Brain (organoid and tissue), 16 donors: ENCODE measurements at places on chromosomes 5 and 9.

GRCh38 chr9:70682298-70682697 is 267.8 kb upstream of the KLF9 start:
- DNase-seq, result no peak

GRCh38 chr9:126481862-126482261 is 131.9 kb upstream of the LMX1B start:
- no peak for DNase-seq

GRCh38 chr5:107806705-107807104 is 136.0 kb upstream of the EFNA5 start:
- no peak for DNase-seq

GRCh38 chr9:93390953-93391515 is 60.5 kb upstream of the FAM120A start:
- DNase-seq, result no peak

DNA sequence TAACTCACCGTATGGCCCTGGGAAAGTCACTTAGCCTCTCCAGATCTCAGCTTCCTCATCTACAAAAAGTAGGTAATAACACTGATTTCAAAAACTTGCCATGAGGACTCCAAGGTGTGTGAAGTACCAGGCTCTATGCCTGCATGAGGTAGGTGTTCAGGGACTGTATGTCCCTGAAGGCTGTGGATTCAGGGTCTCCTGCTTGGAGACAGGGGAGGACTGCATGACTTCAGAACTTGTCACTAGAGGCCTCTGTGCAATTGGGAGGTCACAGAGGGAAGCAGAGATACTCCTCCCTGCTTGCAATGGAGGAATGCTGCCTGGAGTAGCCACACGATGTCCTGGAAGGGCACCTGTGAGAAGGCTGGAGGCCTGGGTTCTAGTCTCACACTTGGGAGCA is 2.2 kb downstream of the PDGFRB start:
- DNase-seq, result no peak

DNA sequence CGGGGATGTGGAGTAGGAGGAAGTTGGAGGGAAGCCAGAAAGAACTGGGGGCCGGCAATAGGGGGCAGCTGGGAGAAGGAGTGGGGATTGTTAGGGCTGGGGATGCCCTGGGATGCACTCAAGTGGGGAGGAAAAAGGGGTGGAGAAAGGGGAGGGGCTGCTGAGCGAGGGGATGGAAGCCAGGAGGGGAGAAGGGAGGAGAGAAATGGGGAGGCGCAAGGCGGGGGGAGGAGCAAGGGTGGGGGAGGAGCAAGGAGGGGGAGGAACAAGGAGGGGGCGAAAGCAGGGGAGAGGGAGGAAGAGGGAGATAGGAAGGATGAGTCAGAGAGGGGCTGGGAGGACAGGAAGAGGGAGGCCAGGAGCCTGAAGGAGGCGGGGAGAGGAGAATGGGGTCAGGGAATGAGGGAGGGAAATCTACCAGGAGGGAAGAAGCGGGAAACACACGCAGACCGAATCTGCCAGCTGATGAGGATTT is 1.6 kb downstream of the IRX4 start:
- no peak for DNase-seq

DNA sequence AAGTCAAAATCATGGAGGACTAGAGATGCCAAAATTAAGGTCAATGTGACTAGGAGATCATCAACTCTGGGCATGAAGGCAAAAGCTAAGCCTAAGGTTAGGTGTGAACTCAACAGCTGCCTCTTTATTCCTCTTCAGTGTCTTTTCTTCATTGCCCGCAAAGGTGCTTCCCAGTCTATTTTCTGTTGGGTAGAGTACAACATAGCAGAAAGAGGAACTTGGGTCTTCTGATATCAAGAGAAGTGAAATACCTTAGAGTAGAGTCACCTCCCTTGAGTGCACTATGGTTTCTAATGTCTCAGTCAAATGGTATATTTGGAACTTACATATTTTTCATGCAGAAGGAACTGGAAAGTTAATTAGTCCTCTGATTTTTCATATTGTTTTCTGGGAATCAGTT is 122.5 kb upstream of the GRIN3A start:
- no peak for DNase-seq

DNA sequence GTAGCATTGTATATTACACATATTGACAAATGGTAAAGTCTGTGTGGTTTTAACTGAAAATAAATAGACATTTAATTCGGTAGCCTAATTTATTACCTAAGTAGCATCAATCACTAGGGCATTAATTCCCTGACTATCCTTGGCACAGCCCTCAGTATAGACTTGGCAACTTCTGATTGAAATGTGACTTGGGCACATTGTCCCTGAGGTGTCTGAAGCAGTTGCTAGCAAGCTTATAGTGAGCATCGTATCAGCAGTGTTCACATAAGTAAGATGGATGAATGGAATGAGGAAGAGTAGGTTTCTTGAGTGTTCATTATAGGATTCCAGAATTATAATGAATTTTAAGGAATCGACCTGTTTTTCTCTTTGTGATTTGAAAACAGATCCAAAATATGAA is 16.1 kb downstream of the LURAP1L start:
- DNase-seq, result no peak

DNA sequence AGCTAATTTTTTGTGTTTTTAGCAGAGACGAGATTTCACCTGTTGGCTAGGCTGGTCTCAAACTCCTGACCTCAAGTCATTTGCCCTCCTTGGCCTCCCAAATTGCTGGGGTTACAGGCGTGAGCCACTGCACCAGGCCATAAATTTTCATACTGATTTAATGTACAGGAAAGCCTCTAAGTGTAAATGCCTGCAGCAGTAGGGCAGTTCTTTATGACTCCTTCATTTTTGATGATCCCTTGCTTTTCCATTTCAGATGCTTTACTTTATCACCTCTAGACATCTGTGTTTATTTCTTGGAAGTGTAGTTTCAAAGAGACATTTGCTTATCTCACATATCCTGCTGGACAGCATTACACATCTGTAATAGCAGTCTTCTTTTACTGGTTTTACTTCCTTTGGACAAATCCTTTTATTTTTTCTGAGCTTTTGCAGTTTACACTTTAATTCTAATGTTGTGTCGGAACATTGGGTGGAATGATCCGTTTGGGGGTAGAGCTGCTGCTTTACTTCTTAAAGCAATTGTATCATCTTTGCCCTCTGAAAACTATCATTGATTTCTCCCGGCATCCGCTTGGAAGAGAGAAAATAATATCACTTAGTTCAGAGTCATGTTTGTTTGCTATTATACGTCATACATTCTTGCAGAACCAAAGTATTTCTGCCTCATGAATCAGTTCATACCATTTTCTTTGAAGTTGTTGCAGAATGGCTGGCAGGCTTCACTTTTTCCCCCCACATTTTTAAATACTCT is 36.0 kb downstream of the SCGB3A1 start:
- no peak for DNase-seq

GRCh38 chr5:134538296-134538695 is 12.8 kb downstream of the JADE2 start:
- DNase-seq, result no peak

- no peak for DNase-seq
Measured at GRCh38 chr9:110750272-110750671, 81.7 kb downstream of the MUSK start.

DNA sequence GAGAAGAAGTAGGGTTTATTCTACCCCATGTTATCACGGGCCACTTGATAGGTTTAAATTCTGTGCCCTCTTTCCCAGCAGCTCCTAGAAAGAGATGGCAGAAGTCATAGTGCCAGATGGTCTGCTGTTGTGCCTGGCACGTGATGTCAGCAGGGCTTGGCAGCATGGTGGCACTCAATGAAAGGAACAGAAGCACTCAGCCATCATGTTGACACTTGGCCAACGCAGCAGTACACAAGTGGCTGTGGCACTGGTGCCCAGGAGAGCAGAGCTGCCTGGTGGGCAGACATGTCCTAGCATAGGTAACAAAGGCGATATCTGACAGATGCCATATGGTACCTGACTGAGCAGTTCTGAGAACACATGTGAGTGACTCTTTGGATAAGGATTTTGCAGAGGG is 796.4 kb upstream of the ACO1 start:
- DNase-seq, result peak; percentile 39

GRCh38 chr5:99945478-99946442 is 589.4 kb upstream of the FAM174A start:
- no peak for DNase-seq

DNA sequence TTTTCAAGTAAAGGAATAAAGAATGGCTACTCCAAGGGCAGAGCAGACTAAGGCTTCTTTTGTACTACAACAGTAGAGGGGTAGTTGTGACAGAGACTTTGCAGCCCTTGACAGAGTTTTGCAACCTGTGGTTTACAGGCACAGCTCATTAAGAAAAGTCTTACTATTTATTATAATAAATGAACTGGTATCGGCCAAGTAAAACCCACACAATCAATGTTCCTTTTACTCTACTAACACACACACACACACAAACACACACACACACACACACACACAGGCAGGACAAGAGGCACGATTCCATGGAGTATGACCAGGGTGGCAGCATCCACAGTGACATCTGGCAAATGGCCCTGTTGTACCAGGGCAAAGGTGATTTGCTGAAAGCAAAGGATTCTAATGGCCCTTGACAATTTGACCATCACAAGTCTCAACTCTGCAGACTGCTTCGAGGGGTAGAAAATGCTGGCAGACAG is 59.1 kb upstream of the GOLPH3 start:
- no peak for DNase-seq

- DNase-seq, result no peak
Measured at GRCh38 chr9:79623799-79624721, 52.3 kb downstream of the TLE4 start.
